Fibroblast of villous mesenchyme (primary cell): ENCODE measurements at places on chromosomes 3 and 15. TPM values are rescaled to one million over a fixed set of nuclear protein-coding genes. Genes with fewer than 3 reads are reported as not detected.

The THUMPD3 gene
- total RNA-seq, result 40.3 and 50.1 TPM in 2 replicates

The C3orf85 gene
- total RNA-seq, result not detected in 2 replicates

- DNase-seq, result peak; percentile 95
Observed at GRCh38 chr15:67048281-67049279, 16.8 kb upstream of the SMAD3 start.

DNA sequence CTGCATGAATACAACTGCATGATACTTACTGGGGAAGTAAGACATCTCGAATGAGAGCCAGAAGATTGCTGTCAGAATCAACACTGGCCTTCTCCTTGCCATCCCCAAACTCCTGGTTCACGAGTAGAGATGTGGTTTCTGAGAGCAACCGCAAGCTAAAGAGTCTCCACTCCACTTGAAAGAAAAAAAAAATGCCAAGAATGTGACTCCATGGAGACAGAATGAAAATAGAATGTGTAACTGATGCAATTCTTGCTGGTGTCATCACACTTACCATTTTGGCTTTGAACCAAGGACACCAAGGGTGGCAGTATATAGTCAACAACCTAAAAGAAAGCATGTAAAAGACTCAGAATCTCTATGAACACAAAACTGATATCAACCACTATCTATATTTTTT lies 280.4 kb downstream of the ULK4 start:
- peak; percentile 95 for DNase-seq

- DNase-seq, result no peak
Observed at GRCh38 chr3:39184081-39184967, 8.1 kb downstream of the XIRP1 start.

DNA sequence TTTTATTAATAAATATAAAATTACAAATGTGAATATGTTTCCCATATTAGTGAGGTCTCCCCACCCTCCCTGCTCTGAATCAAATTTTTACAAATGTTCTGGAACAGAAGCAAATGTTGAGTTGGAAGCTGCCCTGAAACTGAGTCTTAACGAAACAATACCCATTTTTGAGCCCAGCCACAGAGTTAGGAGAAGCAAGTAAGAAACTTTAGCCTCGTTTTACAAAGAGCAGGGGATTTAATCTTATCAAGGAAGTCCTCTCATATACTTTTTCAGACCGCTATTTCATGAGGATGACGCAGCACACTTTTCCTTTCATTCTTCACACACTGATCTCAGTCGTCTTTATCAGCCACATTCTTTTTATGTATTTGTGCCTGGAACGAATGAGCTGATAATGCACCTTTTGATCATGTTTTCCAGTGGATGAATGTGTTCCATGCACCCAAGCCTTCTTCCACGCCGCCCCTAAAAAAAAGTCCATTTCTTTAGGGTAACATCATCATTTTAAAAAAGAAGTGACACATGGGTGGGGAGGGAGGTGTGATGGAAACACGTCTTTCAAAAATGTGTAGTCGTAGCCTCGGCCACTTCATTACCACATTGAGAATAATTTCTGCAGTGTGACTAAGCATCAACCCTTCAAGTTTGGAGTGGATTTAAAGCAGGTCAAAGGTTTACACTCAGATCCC lies 48.1 kb downstream of the SETMAR start:
- DNase-seq, result peak; percentile 78

DNA sequence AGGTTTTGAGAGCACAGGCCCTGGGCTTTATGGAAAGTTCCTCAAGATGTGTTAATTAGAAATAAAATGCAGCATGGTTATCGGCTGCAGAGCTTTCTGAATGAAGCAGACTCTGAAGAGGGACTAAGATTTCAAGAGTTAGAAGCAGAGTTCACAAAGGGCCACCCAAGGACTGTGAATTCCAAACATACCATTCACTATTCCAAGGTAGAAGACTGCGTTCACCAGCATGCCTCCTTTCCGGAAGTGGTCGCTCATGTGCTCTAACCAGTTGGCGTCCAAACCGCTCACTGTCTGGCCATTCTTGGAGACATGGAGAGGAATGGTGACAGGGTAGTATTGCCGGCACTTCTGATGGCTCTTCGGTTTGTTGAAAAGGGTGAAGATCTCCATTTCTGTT lies 104.9 kb downstream of the OXNAD1 start:
- DNase-seq, result no peak

DNA sequence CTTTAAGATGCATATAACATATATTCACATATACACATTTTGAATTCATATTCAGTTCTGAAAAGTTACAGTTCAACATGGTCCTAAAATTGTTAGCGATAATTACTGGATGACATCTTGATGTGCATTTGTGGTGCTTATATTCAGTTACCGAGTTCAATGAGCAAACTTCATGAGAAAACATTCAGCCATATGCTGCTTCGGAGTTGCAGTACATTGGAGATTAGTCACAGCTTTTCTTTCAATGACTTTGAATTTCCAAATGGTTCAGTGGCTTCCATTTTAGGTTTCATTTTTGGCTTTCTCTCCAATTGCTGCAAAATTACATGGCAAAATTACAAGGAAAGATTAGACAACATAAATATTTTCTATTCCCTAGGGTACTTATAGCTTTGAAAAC lies 198.3 kb upstream of the CNTN3 start:
- DNase-seq, result no peak

- DNase-seq, result no peak
Observed at GRCh38 chr3:30241721-30242120, 364.7 kb upstream of the TGFBR2 start.
